HepG2 (cell line): ENCODE measurements at places on chromosomes 6 and 20. TPM values are rescaled to one million over a fixed set of nuclear protein-coding genes. Genes with fewer than 3 reads are reported as not detected.
A peak's percentile ranks its signal among the peaks of the same experiment; 100 is the strongest.

GRCh38 chr20:57429580-57430200 lies 38.5 kb downstream of the RBM38 start:
- no peaks in the 10 kb centered on the region for H3K36me3 ChIP-seq
- no peak overlapping the region for H3K4me3 ChIP-seq
- no peak overlapping the region for H3K27ac ChIP-seq
- H3K27me3 ChIP-seq: peaks cover 31% of the 10 kb centered on the region
- H3K4me1 ChIP-seq: peaks cover 58% of the 10 kb centered on the region

GRCh38 chr6:137290601-137291261 lies 71.5 kb upstream of the IFNGR1 start:
- DNase-seq: no peak
- peaks cover 19% of the 10 kb centered on the region; the same call in 2 of the 3 replicates for H3K27me3 ChIP-seq
- no peaks in the 10 kb centered on the region for H3K36me3 ChIP-seq
- H3K27ac ChIP-seq: no peak overlapping the region
- no peak overlapping the region for H3K4me3 ChIP-seq
- no peaks in the 10 kb centered on the region for H3K4me1 ChIP-seq

DNA sequence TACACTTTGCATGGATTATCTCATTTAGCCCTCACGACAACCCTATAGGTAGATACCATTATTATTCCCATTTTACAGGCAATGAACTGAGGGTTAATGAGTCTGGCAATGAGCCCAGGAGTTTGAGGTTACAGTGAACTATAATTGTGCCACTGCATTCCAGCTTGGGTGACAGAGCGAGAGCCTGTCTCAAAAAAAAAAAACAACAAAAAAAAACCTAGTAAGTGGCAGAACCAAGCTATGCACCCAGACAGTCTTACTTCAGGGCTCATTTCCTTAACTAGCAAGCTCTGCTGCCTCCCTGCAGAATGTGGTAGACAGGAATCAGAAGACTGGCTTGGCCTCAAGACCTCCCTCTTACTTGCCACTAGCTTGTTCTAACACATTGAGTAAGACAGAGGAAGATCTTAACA lies 71.9 kb upstream of the RREB1 start:
- no peak overlapping the region for H3K4me3 ChIP-seq
- H3K4me1 ChIP-seq: no peaks in the 10 kb centered on the region
- no peaks in the 10 kb centered on the region for H3K36me3 ChIP-seq
- no peak overlapping the region for H3K27ac ChIP-seq
- H3K27me3 ChIP-seq: peaks cover 2% of the 10 kb centered on the region; the same call in 1 of the 2 replicates

DNA sequence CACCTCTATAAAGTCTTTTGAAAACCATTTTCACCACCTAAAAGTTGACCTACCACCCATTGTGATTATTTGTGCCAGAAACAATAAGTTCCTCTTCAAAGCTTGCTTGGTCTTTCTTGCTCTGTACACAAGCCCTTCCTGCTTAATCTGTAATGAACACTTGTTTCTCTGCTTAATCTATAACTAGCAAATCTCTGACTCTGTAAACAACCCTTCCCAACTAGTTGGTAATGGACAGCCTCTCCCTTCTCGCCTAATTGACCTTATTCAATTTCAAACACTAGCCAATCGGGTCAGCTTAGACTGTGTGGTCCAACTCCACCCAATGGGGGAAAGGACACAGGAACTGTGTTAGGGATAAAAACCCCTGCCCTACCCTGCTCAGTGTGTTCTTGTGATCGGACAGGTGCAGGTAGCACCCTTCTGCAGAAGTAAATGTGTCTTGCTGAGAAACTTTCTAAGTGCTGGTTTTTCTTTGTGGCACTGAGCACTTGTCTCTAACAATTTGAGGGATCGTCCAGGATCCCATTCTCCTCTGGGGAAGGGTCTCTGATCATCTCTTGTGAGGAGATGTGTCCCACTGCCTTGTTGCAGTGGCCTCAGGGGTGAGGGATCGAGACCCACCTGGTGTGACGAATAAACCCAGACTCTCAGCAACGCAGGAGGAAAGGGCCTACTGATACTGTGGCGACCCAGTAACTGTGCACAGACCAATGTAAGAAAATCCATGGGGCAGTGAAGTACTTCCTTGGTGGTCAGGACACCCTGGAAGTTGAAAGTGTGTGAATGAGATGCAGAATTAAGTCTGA lies 23.5 kb downstream of the CHD6 start:
- H3K4me1 ChIP-seq: peaks cover 33% of the 10 kb centered on the region
- no peak overlapping the region for H3K27ac ChIP-seq
- no peaks in the 10 kb centered on the region for H3K36me3 ChIP-seq
- H3K27me3 ChIP-seq: no peaks in the 10 kb centered on the region
- no peak overlapping the region for H3K4me3 ChIP-seq

DNA sequence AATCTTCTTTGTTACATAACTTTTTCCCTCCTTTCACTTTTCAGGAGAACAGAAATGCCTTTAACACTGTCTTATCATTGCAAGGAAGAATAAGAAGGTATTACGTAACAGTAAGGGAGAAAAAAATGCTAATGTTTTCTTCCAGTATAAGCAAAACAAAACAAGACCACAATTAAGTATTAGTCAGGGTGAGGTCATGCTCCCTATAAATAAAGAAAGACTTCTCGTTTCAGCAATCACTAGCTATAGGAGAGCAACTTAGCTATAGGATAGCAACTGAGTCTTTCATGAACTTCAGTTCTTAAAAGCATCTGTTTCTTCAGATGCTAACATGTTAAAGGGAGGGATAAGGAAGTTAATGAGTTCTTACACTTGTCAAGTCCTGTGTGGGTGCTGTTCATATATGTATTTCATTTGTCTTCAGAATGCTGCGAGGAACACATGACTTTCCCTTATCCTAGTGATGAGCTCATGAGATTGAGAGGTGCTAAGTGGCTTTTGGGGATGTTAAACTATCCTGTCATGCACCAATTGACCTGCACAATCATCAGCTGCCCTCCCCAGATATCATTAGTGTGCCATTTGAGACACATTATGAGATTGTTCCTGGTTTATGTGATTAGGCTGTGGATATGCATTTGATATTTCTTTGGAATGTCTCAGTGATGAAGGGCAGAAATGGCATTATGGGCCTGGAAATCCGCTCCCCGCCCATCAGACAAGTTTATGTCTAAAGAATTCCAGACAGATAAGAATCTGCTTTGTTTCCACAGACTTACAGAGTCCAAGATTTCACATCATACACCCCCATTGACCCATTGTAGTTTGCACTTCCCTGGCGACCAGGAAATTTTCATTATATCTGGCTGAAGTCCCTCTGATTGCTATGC lies 37.5 kb downstream of the LAMA4 start:
- H3K27me3 ChIP-seq: no peaks in the 10 kb centered on the region
- H3K4me3 ChIP-seq: no peak overlapping the region
- H3K36me3 ChIP-seq: no peaks in the 10 kb centered on the region
- peaks cover 12% of the 10 kb centered on the region for H3K4me1 ChIP-seq
- no peak overlapping the region for H3K27ac ChIP-seq
- no peak for DNase-seq

DNA sequence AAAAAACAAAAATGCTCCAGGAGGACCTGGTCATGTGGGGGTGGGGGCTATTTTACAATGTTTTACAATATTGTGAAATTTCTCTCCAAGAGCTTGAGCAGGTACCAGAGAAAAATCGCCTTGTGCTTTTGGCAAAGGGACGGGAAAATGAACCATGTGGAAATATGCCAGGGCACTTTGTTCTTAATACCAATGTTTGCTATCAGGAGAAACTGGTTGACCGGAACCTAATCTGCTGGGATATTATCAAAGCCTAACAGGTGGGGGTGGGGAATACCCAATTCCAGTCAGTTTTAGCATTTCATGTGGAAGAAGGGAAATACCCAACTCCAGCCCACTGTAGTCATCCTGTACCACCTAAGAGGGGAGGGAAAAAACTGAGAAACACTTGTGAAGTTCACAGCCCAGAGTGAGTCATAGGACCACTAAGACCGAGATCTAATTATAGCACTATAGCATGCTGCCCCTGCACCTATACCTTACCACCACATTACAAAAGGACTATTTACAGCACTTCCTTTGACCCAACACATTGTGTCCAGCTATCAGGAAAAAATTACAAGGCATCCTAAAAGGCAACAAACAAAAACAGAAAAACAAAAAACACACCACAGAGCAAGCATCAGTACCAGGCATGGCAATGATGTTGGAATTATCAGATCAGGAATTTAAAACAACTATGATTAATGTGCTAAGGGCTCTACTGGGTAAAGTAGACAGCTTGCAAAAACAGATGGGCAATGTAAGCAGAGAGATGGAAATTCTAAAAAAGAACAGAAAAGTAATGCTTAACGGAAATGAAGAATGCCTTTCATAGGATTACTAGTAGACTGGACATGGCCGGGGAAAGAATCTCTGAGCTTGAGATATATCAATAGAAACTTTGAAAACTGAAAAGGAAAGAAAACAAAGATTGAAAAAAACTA lies 84.1 kb upstream of the POPDC3 start:
- H3K27me3 ChIP-seq: peaks cover 15% of the 10 kb centered on the region; the same call in 2 of the 3 replicates
- H3K4me1 ChIP-seq: no peaks in the 10 kb centered on the region
- DNase-seq: no peak
- H3K36me3 ChIP-seq: no peaks in the 10 kb centered on the region
- H3K4me3 ChIP-seq: no peak overlapping the region

- H3K27ac ChIP-seq: no peak overlapping the region
- H3K36me3 ChIP-seq: no peaks in the 10 kb centered on the region
- H3K27me3 ChIP-seq: peaks cover 95% of the 10 kb centered on the region
- no peaks in the 10 kb centered on the region for H3K4me1 ChIP-seq
These were observed 7.2 kb downstream of the BHLHE23 start for GRCh38 chr20:62999580-62999979.

DNA sequence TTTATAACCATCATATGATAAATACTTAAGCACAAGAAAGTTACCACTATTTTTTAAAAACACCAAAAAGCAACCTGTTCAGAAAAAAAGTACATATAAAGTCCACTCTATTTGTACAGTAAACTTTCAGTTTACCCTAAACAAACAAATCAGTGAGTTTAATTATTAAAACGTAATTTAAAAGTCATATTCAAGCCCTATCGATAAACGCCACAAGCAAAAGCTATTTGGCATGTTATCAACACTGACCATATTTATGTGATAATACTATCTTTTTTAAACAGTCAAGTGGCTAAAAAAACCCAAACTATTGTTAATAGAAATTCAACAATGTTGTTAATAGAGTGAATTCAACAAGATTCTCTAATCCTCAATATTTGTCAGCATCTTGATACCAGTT lies 1.9 kb downstream of the KATNA1 start:
- H3K4me1 ChIP-seq: peaks cover 29% of the 10 kb centered on the region
- H3K27ac ChIP-seq: no peak overlapping the region
- no peak for DNase-seq
- H3K27me3 ChIP-seq: no peaks in the 10 kb centered on the region
- peak overlapping the region; percentile 74 for H3K4me3 ChIP-seq

- no peaks in the 10 kb centered on the region for H3K4me1 ChIP-seq
- H3K36me3 ChIP-seq: no peaks in the 10 kb centered on the region
- DNase-seq: no peak
- no peak overlapping the region for H3K4me3 ChIP-seq
- no peak overlapping the region for H3K27ac ChIP-seq
These were observed 16.7 kb downstream of the FARS2 start for GRCh38 chr6:5278047-5278446.

DNA sequence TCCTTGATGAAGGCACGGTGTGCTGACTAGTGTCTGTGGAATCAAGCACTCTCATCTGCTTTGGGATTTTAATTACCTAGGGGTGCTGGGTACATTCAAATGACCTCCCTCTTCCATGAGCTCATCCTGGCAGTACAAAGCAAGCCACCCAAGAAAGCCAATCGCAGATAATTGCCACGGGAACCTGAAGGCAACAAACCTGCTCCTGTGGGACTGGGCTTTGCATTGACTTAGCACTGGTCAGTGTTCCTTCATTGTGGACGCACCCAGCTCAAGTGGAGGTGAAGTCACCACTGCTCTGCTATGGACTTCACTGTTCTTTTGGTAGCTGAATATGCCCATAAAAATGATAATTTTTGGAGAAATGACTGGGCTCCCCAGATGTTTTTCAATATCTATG lies 261.6 kb upstream of the FERMT1 start:
- no peaks in the 10 kb centered on the region for H3K36me3 ChIP-seq
- DNase-seq: no peak
- H3K4me3 ChIP-seq: no peak overlapping the region
- no peak overlapping the region for H3K27ac ChIP-seq
- H3K27me3 ChIP-seq: no peaks in the 10 kb centered on the region

- H3K36me3 ChIP-seq: no peaks in the 10 kb centered on the region
- H3K4me3 ChIP-seq: no peak overlapping the region
- no peaks in the 10 kb centered on the region for H3K27me3 ChIP-seq
- H3K4me1 ChIP-seq: no peaks in the 10 kb centered on the region
- no peak for DNase-seq
These were observed 168.0 kb downstream of the HDGFL1 start for GRCh38 chr6:22737331-22737730.

- peak; percentile 64 for DNase-seq
- H3K36me3 ChIP-seq: no peaks in the 10 kb centered on the region
- no peak overlapping the region for H3K4me3 ChIP-seq
- no peak overlapping the region for H3K27ac ChIP-seq
- peaks cover 2% of the 10 kb centered on the region; the same call in 1 of the 2 replicates for H3K4me1 ChIP-seq
These were observed 133.5 kb downstream of the TBC1D7 start for GRCh38 chr6:13194852-13195251.

GRCh38 chr6:4714961-4715501 lies 61.2 kb upstream of the CDYL start:
- no peaks in the 10 kb centered on the region for H3K4me1 ChIP-seq
- H3K27ac ChIP-seq: no peak overlapping the region
- H3K27me3 ChIP-seq: no peaks in the 10 kb centered on the region; the same call in 1 of the 2 replicates

GRCh38 chr6:119090256-119090655 lies 11.8 kb upstream of the FAM184A start:
- no peak overlapping the region for H3K4me3 ChIP-seq
- no peak for DNase-seq
- no peak overlapping the region for H3K27ac ChIP-seq

GRCh38 chr6:36129941-36130666 lies at the start of gene MAPK13:
TSS of gene MAPK13 (plus strand) at chr6:36130513. CDS start at chr6:36130583, 70 bp downstream.
- H3K27ac ChIP-seq: peak within 1 kb of the TSS; percentile 90
- H3K4me1 ChIP-seq: peaks cover 71% of the 10 kb centered on the region
- H3K36me3 ChIP-seq: no peaks in the 10 kb centered on the region; the same call in 1 of the 2 replicates
- peak; percentile 25 for DNase-seq

GRCh38 chr6:315921-316752 lies 23.9 kb downstream of the DUSP22 start:
- no peak overlapping the region for H3K4me3 ChIP-seq
- no peak overlapping the region for H3K27ac ChIP-seq
- no peaks in the 10 kb centered on the region; the same call in 2 of the 3 replicates for H3K27me3 ChIP-seq
- H3K36me3 ChIP-seq: 0 out of 2 replicates have a peak, but pooled peaks cover 2% of the 10 kb centered on the region
- no peaks in the 10 kb centered on the region for H3K4me1 ChIP-seq

- H3K4me1 ChIP-seq: no peaks in the 10 kb centered on the region
- no peak overlapping the region for H3K4me3 ChIP-seq
- H3K27me3 ChIP-seq: no peaks in the 10 kb centered on the region
- no peaks in the 10 kb centered on the region for H3K36me3 ChIP-seq
- H3K27ac ChIP-seq: no peak overlapping the region
- DNase-seq: no peak
These were observed 7.1 kb upstream of the ZBP1 start for GRCh38 chr20:57627339-57627738.

- no peak for DNase-seq
- no peak overlapping the region for H3K4me3 ChIP-seq
- peaks cover 51% of the 10 kb centered on the region for H3K27me3 ChIP-seq
- no peak overlapping the region for H3K27ac ChIP-seq
- no peaks in the 10 kb centered on the region for H3K4me1 ChIP-seq
These were observed 360 bp downstream of the ANKRD60 start for GRCh38 chr20:58228103-58228483.

Gene OXT
- not detected in 2 replicates for total RNA-seq

Gene C20orf144
- 0.09 and 0.14 TPM in 2 replicates for total RNA-seq

Gene PLA2G7
- total RNA-seq: not detected in 2 replicates

Gene TMC2
- not detected in 2 replicates for total RNA-seq

Gene C2
- total RNA-seq: 70.9 and 165 TPM in 2 replicates

Gene HLA-DMA
- total RNA-seq: 0.71 and 1.3 TPM in 2 replicates

Gene CLIC5
- not detected in 2 replicates for total RNA-seq

Gene GSTA3
- total RNA-seq: not detected in 2 replicates

Gene ZNF311
- total RNA-seq: not detected in 2 replicates
